ENCODE measurements at places on chromosomes 11 and 22.

GRCh38 chr11:95531116-95531515 lies 258.5 kb downstream of the FAM76B start:
- no peak for DNase-seq

DNA sequence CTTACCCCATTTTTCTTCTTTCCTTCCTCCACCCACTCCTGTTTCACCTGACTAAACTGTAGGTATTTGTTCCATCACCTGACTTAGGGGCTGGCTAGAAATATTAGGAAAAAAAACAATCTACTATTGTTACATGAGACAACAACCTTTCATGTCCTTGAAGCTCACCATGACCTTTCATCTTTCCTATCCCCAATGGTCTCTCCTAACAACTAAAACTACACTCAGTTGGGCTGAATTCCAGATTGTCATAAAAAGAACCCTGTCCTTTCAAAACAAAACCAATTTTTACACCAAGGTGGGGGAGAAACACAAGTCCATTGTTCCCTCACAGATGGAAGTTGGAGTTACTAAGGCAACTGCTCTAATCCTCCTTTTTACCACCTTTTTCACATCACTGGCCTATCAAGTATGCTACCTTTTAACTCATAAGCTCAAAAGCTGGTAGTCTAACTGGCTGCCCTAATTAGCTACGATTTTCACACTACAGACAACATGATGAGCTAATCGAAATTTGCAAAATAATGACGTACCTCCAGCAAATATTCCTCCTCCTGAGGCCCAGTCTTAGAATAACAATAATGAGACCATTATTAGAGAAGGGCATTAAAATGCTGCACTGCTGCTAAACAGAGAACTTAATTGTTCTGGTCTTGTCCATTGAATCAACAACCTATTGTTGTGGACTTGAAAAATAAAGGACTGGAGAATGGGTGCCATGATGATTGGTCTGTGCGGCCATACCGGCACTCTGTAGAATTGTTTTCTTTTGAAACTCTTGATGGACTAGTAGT lies 46.5 kb upstream of the SOX6 start:
- DNase-seq, result no peak

GRCh38 chr11:10864688-10865087 lies 6.8 kb upstream of the ZBED5 start:
- DNase-seq, result no peak

- no peak for DNase-seq
Observed at GRCh38 chr22:35205961-35206360, 51.3 kb upstream of the HMGXB4 start.

DNA sequence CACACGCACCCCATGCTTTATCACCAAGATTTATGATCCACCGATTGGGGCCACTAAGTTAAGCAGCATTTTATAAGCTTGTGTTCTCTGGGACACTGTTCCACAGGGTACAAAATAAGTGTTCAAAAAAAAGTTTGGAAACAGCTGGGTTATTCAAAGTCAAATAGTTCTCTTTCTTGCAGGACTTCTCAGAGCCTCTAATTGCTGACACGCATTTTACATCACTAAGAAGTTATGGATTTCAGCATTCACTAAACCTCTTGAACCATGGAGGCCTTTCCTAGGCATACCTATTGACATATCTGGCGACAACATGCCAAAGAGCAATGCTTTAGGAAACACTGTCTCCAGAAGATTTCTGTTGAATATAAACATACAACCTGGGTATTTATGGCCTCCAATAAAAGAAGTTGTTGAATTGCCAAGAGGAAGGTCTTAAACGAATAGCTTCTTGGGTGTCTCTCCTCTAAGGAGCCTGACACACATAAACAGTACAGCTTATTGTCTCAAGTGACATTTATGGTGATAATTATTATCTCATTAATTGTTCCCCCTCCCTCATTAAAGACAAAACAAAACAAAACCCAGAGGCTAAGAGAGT lies 147.1 kb upstream of the ARHGAP20 start:
- no peak for DNase-seq

- DNase-seq, result no peak
Observed at GRCh38 chr11:5521540-5521939, 5.0 kb upstream of the UBQLNL start.

DNA sequence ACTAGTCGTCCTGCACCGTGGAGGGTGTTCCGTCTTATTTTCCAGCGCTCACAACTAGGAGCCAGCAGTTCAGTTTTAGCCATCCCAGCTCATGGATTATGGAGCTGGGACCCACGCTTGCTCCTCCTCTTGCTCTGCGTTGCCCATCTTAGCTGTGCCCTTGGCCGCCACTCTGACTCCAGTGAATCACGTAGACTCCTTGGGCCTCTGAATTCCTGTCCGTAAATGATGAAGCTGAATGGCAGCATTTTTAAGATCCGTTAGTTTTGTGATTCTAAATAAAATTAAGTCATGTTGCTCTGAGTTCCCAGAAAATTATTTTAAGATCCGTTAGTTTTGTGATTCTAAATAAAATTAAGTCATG lies 23.8 kb downstream of the BCR start:
- DNase-seq, result no peak

DNA sequence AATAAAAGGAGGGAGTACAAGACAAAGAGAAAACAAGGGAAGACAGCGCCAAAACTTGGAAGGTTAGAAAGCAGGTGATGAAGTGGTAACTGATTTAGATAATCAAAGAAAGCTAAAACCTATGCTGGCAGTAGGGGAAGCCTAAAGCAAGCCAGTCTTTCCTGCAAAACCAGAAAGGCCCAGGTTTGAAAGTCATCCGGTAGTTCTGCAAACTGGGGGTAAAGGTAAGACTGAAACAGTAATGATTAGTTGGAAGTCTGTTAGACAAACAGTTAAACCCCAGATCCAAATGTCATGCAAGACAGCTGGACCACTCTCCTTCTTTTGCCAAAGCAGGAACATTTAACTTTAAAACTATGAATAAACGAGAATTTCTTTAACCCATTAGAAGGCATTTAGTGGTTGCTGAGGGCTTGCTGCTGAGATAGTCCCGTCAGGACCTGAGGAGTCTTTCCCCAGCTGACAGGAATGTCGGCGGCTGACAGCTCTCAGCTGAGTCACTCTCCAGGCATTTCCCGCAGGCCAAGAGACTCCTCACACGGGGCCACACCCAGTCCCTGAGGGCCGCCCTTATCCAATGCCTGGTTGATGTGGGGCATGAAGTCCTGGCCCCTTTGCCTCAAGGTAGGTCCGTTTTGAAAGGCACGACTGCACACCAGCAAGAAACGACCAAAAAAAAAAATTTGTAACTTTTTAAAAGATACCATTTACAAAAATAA lies 36.3 kb upstream of the CFAP300 start:
- DNase-seq, result no peak

GRCh38 chr22:49291781-49292180 lies 535.9 kb downstream of the BRD1 start:
- DNase-seq, result no peak

DNA sequence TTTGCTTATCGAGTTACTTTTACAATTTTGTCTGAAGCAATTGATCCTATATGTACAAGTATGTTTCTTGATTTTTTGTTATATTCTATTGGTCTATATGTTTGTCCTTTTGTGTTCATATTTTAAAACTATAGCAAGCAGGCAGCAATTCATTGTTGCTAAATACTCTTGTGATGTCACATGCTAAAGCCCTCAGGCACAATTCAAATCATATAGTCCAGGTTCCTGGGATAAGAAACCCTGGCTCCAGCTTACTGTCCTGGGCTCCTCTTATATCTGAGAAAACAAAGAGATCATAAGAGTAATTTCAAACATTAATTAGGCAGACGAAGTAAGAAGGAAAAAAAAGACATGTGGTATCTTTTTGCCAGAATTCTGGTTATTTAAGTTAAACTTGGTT lies 6.6 kb upstream of the CCDC83 start:
- no peak for DNase-seq

DNA sequence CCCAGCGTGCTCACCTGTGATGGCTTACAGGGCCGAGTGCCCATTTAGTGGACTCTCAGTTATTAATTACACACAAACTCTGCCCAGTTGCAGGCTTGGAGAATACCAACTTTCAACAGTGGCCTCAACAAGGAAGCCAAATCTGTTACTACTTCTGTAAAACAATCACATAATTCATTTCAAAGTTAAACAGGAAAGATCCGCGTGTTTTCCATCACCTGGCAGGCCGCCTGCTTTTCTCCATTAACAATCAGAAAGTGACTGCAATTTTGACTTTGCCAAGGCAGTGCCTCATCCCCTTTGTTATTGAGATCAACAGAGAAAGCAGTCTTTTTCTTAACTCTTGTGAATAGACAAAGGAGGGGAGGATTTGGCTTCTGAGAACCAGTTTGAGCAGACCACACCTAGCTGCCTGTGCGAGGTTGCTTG lies 77.7 kb downstream of the BARX2 start:
- no peak for DNase-seq

- DNase-seq, result no peak
Observed at GRCh38 chr11:73308961-73309919, 1.2 kb downstream of the ARHGEF17 start.

DNA sequence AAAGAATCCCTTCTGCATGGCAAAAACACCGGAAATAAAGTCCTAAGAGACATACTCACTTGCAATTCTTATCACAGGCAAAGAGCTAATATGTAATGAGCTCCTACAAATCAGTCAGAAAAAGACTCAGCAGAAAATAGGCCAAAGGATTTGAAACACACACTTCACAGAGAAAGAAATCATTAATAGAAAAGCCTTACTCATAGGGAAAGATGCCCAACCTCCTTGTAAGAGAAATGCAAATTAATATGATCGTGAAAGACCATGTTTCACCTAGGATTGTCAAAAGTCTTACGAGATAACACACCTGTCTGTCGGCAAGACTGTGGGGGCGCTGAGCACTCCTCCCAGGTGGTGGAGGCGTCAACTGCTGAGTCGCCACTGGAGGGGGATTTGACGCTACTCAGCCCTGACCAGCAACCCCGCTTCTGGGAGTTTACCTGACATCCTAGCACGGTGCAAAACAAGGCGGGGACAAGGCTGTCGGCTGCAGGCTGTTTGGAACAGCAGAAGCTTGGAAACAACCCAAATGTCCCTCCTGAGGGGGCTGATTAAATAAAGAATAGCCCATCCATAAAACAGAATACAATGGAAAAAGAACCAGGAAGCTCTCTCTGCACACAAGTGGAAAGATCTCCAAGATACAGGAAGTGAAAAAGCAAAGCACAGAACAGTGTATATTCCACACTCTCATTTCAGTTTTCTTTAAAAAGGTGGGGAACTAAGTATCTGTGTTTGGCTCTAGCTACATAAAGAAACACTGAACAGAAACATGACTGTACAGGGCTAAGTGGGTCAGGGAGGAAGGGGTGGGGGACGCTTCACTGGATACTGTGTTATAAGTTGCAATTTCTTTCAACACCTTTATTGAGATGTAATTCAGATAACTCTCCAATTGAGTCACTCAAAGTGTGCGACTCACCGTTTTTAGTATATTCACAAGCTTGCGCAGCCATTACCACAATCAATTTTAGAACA lies 11.5 kb downstream of the CSNK1E start:
- DNase-seq, result no peak

GRCh38 chr11:74019104-74019738 lies 10.3 kb upstream of the UCP3 start:
- no peak for DNase-seq

DNA sequence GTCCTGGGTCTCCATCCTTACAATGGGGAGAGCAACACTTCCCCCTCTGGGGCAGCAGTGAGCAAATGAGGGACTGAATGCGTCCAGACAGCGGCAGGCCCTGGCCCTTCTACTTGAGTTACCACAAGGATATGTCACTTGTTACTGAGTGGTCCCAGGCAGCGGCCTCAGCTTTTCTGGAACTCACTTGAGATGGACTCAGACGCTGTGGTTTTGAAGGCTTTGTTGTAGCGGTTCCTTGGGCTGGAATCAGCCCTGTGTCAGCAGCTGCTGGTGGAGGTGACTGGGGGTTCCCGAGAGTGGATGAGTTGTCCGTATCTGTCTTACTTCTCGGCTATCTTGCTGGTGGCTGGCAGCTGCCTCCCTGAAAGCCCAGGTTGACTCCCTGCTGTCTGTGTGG lies 77.0 kb downstream of the MICAL2 start:
- DNase-seq, result no peak

DNA sequence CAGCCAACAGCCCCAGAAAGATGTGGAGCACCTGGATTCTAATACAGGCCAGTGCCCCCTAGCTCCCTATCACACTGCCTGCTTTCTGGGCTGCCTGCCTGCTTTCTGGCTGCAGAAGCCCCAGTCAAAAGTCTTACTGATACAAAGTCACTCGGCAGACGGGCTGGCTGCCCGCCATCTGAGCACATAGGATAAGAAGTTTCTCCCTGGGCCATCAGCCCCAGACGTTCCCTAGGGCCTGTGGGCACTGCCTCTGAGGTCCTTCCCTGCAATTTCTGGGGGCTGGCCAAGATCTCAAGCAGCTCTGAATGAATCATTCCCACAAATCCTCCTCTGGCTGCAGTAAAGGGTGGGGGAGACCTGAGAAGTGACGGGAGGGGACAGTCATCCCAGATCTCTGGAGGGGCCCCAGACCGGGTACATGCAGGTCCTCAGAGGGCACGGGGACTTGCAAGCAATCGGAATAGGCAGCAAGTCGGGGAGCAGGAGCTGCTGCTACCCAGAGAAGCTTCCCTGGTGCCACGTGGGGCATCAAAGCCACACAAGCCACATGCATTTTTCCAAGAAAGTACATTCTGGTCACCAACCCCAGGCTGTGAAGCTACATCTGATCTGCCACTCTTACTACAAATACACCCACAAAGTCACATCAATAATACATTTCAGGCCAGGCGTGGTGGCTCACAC lies 4.7 kb downstream of the TPST2 start:
- DNase-seq, result no peak

GRCh38 chr11:59289356-59290181 lies 69.1 kb upstream of the OR5AN1 start:
- DNase-seq, result no peak

GRCh38 chr11:116544721-116545120 lies 228.1 kb downstream of the BUD13 start:
- DNase-seq, result no peak

DNA sequence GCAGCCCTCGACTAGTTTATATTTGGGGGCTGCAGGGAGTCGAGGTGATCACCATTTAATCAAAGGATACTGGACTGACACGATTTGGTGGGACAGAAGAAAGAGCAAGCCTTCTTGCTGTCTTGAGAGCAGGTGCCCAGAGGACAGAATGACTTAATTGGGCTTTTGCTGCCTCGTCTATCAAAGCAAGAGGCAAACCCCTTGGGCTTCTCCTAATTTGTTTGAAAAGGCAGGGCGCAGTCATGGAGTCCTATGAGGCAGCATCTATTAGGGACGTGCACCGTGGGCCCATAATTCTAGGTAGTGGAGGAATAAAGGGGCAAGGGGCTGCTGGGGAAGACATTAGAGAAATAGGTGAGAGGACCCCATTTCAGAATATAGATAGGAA lies 1411.3 kb downstream of the TBC1D22A start:
- DNase-seq, result no peak
